ENCODE measurements at places on chromosomes 5 and 9.

GRCh38 chr5:172412724-172413286 lies 41.5 kb downstream of the SH3PXD2B start:
- no peak for DNase-seq

GRCh38 chr5:100026606-100027005 lies 508.6 kb upstream of the FAM174A start:
- DNase-seq, result no peak

DNA sequence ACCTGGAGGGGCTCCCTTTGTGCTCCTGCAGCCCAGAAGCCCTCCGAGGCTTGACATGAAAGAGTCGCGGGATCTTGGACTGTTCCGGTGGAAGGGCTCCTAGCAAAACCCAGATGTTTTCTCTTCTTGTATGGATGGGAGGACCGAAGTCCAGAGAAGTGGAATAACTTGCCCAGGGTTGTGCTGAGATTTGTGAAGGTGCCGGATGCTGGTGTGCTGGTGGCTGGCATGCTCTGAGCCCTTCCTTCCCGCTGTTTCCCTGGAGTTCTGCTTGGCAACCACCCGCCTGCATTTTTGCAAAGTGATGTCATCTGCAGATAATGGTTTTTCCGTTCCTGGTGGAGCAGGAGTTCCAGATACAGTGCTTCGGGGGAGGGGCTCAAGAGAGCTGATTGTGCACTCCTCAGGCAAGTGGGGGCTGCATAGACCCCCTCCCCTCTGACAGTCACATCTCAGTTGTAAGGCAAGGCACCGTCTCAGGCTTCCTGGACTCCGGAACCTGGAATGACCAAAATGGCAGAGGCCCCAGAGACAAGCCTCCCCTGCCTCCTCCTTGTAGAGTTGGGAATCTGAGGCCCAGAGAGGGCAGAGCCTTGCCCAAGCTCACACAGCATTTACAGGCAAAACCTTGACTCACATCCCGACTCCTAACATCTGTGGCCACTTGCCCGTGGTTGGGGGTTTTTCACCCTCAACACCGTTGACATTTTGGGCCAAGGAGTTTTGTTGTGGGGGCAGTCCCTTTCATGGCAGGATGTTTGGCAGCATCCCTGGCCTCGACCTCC lies 157.0 kb downstream of the RGS3 start:
- DNase-seq, result no peak

DNA sequence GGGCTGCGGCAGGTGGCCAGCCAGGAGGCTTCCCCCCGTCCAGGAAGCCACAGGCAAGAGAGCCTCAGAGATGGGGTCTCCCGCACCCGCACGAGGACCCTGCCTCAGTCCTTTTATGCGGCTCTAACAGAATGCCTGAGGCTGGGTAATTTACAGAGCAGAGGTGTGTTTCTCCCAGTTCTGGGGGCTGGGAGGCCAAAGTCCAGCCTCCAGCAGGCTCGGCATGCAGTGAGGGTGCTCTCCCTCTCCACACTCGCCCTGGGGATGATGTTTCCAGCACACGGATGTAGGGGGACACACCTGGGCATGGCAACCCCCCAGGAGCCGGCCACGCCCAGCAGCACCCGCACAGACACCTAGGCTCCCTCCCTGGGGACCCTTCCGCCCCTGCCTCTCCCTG lies 95.4 kb upstream of the PPP1R26 start:
- no peak for DNase-seq

DNA sequence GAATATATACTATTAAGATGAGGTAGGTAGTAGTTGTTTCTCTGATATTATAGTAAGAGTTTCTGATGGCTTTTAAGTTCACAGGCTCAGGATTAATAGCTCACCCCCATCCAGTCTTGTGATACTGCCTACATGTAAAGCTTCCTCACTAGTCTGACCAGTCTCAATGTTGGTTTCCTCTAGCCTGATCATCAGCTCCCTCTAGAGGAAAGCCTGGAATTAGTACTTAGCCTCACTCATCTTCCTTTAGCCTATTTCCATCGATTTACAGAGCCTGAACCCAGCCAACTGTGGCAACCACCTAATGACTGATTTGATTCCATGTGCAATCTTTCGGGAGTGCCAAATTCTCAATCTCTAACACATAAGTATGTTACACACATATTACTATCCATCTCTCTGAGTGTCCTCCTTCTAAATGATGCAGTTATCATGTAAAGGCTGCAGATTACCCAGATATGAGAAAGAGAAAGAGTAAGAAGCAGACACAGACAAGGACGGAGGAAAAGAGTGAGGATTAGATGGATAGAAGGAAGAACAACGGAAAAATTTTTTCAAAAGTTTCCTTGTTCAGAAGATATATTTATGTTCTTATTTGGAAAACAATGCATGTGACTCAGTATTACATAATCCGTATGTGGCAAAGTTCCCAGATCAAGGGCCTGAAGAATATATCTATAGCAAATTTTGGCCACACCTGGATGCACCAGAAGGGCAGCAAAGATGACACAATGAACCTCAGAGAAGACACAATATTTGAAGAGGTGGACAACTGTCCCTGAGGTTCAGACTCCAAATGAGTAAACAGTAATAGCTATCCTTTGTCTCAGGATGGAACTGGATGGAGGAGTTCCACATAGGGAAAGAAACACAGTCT lies 333.7 kb downstream of the ELAVL2 start:
- DNase-seq, result no peak

Data from activated effector memory CD4-positive, alpha-beta T cell treated with Interleukin-2 at 50 U/mL for 16 hours (primary cell).